ENCODE measurements at places on chromosomes 12 and 14.

DNA sequence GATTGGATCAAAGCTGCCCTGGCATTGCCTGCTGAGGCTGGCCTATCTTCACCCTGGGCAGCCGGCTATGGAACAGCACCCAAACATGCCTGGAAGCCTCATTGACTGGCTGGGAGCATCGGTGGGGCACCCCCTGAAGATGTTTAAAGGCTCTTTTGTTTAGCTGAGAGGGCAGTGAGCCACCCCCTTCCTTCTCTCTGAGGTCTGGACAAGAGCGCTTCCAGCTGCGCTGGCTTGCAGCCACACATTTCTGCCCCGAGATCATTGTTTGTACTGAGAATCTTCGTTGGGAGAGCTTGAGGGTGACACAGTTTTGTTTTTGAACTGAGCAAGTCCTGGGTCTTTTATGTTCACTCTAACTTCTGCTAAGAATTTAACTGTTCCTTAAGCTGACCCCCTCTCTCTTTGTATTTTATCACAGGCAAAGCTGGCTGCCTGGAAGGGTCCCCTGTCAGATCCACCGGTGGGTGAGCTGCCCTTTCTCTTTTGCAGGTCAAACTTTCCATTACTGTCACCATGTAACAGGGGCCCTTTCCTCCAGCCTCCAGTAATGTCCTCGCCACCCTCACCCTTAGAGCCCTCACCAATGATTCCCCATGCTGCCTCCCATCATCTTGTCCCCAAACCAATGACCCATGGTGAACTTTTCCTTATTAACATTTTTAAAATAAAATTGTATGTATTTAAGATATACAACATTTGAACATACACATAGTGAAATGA lies 212.2 kb downstream of the KIF26A start:
- no peak for DNase-seq

GRCh38 chr12:62458626-62459025 lies 8.0 kb upstream of the MON2 start:
- DNase-seq = no peak

GRCh38 chr14:64654246-64654900 lies 49.9 kb upstream of the PLEKHG3 start:
- DNase-seq = no peak

DNA sequence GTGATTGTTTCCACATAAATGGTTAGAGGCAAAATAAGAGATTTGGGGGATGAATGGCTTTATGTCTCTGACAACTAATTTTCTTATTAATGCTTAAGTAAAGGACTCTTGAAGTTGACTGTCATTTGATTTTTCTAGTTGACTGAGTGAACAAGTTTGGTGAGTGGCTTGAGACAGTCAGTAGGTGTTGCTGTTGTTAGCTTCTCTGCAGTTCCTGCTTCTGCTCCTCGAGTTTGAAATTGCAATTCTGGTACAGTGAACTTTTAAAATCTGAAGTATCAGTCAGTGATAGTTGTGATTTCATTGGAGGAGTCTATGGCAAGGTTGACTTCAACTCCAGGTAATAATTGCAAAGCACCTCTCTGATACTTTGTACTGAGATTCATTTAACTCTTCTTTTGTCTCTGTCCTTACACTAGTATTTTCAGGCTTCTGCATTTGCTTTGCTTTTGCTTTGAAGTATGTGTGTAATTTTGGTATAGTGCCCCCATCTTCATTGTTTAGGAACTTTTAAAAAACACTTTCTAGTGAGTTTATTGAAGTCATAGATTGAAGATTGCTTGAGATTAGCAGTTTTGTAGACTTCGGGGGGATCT lies 415.5 kb downstream of the PCNX1 start:
- DNase-seq = no peak

DNA sequence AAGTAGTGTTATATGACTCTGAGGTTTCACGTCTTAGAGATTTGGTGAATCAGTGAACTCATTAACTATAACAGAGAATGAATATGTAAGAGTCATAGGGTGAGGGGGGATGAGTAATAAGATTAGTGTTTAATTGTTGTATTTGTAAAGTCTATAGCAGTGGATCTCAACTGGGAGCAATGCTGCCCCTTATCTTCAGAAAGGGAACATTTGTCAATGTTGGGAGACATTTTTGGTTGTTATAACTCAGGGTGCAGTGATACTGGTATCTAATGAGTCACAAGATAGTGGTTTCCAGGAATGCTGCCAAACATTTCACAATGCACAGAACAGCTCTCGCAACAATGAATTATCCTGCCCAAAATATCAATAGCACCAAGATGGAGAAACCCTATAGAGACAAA lies 1193.7 kb downstream of the GALC start:
- no peak for DNase-seq

GRCh38 chr12:26761775-26762174 lies 71.2 kb downstream of the ITPR2 start:
- DNase-seq = no peak

GRCh38 chr12:25459541-25459951 lies 93.5 kb downstream of the LMNTD1 start:
- DNase-seq = no peak

DNA sequence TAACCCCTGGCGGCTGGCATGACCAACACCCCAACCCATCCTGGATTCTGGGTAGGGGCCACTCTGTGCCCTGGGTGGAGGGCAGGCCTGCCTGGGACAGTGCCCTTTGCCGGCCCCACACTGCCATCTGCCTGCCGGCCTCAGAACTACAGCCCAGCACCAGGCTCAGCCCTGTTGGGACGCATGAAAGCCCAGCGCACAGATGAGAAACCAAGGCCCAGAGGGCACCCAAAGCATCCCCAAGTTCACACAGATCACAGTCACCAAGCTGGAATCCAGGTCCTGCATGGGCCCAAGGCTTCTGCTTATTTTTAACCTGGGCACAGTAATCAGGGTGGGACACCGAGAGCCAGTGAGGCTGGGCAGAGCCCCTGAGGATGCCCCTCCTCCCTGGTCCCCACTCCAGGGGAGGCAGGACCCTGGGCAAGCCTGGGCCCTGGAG lies 26.2 kb downstream of the RFLNA start:
- DNase-seq = no peak

DNA sequence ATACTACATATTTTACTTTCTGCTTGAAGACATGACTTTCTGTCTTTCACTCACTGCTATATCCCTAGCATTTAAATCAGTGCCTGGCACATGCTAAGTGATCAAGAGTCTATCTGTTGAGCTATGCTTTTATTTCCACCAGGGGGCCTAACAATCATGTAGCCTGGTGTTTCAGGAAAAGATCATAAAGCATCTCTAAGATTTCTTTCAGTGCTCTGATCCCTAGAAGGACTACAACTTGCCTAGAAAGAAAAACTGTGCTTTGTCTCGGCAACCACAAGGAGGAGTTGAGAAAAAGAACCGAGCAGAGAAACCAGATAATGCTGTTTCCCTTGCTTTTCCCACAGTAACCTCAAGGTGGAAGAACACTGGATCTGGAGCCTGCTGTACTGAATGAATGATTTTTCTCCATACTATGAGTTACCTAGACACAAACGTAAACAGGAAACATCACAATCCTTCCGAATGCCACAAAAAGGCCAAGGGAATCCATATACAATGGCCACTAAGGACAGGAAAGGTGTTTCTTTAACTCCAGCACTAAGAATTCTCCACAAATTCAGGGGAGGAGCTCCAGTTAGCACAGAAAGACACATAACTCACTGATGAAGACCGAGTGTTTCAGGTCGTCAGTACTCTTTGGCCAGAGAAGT lies 1.2 kb downstream of the CRY1 start:
- peak; percentile 21 for DNase-seq
